H7 (cell line): ENCODE measurements at places on chromosomes 7 and 10.

- DNase-seq, result no peak
Measured at GRCh38 chr7:55545496-55545895, 26.8 kb downstream of the VOPP1 start.

DNA sequence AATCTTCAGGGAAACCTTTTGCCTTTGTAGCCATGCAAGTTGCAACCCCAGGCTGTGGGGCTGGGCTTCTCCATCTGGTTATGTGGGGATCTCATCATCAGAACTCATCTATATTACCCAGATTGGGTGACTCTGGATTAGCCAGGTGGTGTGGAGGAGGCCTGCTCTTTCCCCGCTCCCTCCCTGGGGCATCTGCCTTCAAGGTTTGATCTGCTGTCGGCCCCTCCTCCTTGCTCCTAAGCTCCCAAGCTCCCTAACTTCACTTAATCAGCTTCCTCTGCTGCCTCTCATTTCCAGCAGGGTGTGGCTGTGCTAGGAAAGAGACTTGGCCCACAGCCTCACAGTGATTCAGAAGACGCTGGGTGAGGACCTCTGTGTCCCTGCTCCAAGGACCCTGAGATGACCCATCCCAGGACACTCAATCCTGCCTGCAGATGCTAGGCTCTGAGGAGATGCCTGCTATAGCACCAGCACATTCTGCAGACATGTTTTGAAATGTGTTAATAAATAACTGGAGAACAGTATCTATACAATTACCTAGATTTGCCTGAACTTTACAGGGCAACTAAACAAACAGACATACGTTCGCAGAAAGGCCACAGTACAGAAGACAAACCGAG is 392.1 kb upstream of the PODXL start:
- no peak for DNase-seq

GRCh38 chr7:98221611-98222532 is 10.6 kb downstream of the BHLHA15 start:
- peak; percentile 64 for DNase-seq

DNA sequence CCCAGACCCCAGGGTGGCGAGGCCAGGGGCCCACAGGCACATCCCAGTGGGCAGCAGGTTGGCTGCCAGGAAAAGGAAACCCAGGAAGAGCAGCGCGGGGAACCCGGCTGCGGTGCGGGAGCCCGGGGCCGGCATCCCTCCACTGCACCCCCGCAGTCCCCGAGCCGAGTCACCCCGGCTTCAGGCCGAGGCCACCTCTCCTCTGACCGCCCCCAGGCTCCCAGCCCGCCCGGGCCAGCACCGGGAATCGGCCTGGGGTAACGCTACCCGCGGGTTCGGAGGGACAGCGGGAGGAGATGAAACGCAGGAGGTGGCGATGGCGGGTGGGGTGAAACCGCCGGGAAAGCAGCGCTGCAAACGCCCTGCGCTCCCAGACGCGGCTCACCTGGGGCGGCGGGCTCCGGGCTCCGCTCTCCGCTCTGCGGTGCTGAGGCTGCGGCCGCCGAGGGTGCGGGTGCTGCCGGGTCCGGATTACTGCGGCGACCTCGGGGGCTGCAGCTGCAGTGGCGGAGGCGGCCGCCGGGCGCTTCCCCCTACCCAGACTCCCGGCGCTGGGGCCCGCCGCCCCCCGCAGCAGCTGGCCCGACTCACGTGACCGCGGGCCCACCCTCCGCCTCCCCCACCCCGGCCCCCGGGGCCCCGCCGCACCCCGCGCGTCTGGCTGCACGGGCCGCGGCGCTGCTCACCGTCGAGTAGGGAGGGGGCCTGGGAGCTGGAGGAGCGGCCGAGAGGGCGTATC is at the start of gene SCRN1:
Gene SCRN1 (minus strand): TSS at position 545 of the 739 bp plus-strand sequence. CDS start 20,734 bp downstream, outside the sequence.
- DNase-seq, result peak; percentile 93

- DNase-seq, result no peak
Measured at GRCh38 chr7:50530766-50531165, 34.4 kb downstream of the DDC start.
